ENCODE measurements at places on chromosomes 7 and 10. TPM values are rescaled to one million over a fixed set of nuclear protein-coding genes. Genes with fewer than 3 reads are reported as not detected.

OR13A1 gene
- total RNA-seq: not detected

DNA sequence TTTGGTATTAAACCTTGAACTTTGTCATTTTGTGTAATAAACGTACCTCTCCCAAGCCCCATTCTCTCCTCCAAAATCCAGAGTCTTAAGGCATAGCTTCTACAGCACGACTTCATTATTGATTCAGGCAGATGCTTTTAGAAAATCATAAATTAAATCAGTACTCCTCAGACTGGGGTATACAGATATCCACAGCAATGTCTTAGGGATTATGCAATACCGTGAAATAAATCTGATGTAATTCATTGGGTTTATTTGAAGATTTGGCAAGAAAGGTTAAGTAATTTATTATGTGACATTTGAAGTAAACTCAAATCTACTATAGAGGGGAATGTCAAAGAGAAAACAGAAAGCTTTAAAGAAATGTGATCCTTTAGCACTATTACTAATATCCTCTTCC lies 246.1 kb upstream of the PLXDC2 start:
- DNase-seq: no peak

CD36 gene
- total RNA-seq: 4.0 TPM

DNA sequence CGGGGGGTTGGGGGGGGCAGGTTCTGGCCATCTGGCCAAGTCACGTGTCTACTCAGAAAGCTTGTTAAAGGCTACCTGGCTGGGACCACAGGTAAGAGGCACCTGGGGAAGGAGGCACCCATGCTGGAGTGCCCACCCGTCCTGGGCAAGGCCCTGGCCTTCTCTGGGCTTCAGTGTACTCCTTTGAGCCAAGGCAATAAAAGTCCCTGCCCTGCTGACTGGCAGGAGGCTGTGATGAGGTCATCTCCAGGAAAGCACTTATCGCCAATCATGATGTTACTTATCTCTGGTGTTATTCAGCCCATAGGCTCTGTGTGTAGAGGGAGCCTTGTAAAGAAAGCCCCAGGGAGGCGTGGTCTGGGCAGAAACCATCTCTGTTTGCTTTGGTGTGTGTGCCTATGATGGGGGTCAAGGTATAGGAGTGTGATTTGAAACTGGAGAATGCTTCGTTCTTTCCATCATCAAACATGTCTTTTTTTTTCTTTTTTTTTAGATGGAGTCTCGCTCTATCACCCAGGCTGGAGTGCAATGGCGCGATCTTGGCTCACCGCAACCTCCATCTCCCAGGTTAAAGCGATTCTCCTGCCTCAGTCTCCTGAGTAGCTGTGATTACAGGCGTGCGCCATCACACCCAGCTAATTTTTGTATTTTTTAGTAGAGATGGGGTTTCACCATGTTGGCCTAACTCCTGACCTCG lies 2.5 kb upstream of the CLDN4 start:
- DNase-seq: no peak

CTTNBP2 gene
- 0.05 TPM for total RNA-seq

DNA sequence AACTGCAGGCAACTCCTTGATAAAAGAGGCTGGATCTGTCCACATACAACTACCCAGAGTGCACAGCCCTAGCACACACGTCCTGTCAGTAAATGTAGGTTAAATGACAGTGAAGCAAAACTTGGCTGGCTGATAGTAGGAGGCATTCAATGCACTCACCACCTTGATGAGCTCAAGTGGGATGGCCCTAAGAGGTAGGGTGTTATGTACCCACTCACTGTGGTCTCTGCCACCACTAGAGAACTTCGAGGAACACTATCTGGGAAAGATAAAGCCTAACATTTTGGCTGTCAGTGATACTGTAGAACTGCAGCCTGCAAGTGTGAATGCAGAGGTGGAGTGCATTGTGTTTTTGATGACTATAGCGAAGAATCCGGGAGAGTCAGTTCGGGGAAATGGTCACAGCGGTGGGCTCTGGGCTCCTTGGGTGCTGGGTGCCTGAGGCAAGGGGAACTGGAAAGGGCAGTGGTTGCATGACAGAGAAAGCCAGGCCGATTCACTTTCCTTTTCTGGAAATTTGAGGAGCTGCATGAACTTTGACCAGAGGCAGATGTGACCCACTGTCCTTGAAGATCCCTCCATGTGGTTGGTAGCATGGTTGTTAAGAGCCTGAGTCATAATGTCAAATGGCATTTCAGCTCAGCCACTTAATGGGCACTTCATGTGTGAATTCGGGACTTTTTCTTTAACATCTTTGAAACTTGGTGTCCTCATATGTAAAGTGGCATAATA lies 93.1 kb upstream of the ZPBP start:
- DNase-seq: no peak

DNA sequence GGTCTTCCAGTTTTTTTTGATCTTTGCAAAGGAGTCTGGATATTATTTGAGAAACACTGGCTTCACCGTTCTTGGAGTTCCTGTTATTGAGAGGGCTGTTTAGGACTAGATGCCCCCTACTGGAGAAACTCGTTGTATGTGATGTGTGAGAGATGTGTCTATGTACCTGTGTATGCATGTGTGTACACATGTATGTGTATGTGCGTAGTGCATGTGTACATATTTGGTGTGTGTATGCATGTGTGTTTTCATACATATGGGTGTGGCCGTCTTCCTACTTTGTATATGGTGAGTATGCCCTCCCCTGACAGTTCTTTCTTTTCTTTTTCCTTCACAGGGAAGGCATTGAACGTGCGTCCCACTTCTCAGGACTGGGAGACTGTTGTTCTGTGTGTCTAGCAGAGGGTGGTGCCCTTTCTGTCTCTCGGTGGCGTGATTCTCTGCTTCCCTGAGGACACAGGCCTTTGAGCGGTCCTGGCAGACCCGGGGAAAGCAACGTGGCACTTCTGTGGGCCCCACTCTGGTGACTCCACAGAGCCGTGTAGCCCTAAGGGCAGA lies 3.0 kb upstream of the CALHM3 start:
- no peak for DNase-seq

DNA sequence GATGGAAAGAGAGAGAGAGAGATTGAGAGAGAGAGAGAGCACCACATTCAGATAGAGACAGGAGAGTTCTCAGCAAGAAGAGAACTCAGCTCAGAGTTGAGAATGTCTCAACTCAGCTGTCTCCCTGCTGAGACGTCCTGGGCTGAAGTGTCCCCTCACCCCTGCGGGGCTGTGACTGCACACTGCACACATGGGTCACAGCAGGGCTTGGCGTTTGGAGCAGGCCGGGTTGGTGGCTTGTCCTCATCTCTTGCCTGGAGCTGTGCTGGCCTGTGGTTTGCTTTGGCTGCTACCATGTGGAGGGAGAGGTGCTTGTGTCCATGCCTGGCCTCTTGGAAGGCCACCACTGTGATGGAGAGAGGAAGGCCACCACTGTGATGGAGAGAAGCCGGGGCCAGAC lies 167.9 kb downstream of the RNF216 start:
- DNase-seq: no peak

- DNase-seq: no peak
Measured at GRCh38 chr7:154569916-154570315, 433.0 kb downstream of the PAXIP1 start.

TMEM130 gene
- total RNA-seq: not detected

- no peak for DNase-seq
Measured at GRCh38 chr7:140126435-140127034, 50.2 kb downstream of the KDM7A start.

FAM25C gene
- total RNA-seq: not detected

GRCh38 chr10:90652519-90652918 lies 205.3 kb downstream of the HTR7 start:
- DNase-seq: no peak

DNA sequence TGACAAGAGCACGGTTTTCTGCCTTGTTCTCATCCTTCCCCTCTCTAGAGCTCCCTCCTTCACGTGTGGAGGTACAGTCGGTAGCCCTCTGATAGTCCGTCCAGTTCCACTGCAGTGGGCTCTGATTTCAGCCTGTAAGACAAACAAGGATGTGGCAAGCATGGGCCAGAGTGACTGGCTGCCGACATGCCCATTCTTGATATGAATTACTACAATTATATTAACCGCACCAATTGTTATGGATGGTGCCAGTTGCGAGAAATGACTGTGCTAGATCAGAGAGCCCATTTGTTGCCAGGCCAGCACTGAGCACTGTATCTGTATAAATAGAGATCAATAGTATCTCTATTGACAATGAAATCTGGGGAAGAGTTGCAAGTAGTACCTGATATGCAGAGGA lies 146.6 kb downstream of the CHN2 start:
- DNase-seq: no peak

GRCh38 chr7:13835442-13835841 lies 154.0 kb downstream of the ETV1 start:
- no peak for DNase-seq

UNC5B gene
- not detected for total RNA-seq

GRCh38 chr10:126087796-126088505 lies 191.6 kb downstream of the FANK1 start:
- no peak for DNase-seq

- DNase-seq: no peak
Measured at GRCh38 chr7:158244873-158245723, 342.5 kb downstream of the PTPRN2 start.

AOC1 gene
- total RNA-seq: not detected

GRCh38 chr10:69086001-69086509 lies 1.8 kb upstream of the SRGN start:
- no peak for DNase-seq

DNA sequence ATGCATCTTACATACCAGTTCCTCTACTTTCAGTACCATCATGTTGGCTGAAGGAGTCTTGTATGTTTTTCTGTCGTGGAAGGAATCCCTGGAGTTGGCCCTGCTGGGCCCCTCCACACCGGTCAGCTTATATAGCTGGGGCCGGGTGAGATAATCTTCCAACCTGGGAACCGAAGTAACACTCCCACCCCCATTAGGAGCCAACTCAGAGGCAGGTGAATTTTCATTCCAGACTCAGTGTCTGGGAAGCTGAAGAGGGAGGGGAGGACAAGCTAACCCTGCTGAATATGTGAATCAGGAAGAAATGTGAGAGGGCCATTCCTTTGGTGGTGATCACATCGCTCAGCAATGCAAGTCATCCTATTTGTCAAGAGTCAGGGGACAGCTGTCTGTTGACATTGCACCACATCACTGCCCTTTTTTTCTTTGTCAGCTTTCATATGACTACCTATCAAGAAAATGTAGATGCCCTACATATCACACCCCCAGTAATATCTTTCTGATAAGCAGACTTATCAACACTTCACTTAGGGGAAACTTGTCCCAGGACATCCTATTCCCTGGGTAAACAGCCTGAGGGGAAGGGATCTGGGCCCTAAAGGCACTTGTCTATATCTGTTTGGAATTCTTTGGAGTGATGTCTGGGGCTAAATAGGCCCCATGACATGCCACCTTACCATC lies at the start of gene ANKRD1:
ANKRD1 (minus strand) TSS at position 102 of the 681 bp plus-strand sequence; CDS start at position 42, 60 bp downstream.
- DNase-seq: no peak

DNA sequence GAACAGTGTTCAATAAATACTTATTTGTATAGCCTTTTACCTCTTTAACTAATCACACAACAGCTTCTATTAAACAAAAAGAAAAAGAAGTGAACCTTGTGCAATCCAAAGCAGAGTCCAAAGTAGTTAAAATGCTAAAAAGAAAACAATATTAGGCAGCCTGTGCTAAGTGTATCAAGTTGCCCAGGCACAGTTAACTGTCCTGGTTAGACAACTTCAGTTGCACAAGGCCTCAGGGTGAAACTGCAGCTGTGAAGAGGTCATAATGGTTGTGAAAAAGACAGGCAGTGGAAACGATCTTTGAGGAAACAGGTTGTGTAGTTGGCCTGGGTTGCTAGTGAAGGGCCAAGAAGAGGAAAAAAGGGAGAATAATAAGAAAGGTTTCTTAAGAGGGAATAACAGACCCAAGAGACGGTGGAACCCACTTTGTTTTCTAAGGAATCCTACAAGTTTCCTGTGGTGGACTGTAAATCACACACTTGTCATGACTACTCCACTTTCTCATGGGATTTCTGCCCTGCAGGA lies 6.0 kb upstream of the CROT start:
- DNase-seq: no peak

DNA sequence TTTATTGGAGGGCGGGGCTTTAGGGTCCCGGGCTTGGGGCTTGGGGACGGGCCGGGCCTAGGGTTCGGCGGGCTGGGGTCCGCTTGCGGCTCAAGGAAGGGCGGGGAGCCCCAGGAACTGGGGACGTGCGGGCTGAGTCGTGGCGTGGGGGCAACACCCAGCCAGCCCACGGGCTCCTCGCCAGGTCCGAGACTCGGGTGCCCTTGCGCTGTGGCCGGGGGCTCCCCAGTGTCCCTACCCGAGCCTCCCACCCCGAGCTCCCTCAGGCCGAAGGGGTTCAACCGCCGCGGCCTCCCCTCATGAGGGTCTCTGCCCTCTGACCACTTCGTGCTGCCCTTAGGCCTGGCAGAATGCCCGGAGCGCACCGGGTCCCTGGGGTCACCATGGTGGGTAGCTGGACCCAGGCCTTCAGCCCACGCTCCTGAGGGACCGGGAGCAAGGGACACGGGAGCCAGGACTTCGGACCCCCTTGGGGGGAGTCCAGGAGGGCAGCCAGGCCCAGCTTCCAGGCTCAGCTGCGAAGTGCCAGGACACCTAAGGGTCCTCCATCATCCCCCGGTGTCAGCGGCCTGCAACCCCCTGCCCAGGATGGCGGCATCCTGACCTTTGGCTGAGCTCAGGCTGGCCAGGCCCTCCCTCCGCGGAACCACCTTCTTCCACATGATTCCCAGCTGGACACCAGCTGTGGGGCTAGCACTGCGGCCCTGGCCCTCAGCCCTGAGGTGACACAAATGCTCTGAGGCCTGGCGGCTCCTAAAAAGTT lies 524 bp upstream of the FUOM start:
- DNase-seq: no peak

CYP3A7 gene
- total RNA-seq: not detected

GRM8 gene
- not detected for total RNA-seq

- no peak for DNase-seq
Measured at GRCh38 chr10:84077768-84078167, 61.5 kb upstream of the GHITM start.

DNA sequence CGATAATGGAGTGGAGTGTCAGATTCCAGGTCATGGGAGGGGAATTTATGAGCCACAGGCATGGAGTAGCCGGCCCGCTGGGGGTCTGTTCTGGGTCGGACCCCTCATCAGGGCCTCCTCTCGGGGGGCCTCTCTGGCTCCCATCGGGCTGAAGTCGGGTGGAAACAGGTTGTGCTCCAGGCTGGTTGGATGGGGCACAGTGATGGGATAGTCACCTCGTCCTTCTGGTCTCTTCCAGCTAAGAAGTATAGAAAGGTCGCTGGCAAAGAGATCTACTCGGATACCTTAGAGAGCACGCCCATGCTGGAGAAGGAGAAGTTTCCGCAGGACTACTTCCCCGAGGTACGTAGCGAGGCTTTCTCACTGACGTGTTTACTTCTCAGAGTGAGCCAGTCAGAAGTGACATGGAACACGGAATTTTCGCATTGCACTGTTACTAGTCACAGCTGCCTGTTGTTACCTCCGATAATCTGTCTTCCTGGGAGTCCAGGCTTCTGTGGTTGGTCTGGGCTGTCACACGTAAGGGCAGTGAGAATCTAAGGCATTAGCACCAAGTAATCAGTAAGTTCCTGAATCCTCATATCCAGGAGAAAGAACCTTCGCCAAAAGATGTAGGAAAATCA lies 88.3 kb downstream of the NKX6-2 start:
- DNase-seq: no peak

All from naive thymus-derived CD8-positive, alpha-beta T cell (primary cell).